Midbrain (tissue), 1 donor: ENCODE measurements at places on chromosomes 5 and 9.

DNA sequence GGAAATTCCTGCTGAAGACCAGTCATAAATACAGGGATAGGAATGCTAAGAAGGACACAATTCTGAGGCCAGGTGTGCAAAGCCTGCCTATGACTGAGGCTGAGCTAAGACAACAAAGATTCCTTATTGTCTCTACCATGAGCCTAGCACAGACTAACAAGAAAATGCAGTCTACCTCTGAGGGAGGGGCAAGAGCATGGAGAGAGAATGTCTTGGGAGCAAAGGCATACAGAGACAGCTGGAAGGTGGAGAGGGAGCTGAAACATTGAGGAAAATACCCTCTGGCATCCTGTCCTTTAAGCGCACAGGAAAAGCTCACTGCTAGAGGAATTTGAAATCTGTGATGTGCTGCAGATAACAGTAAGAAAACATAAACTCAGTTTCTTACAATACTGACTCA is 8.8 kb upstream of the C9orf40 start:
- no peak for DNase-seq

GRCh38 chr9:84818791-84819190 is 149.3 kb downstream of the NTRK2 start:
- DNase-seq: no peak

- peak; percentile 74 for DNase-seq
Measured at GRCh38 chr5:88675708-88676636, 207.0 kb downstream of the MEF2C start.

DNA sequence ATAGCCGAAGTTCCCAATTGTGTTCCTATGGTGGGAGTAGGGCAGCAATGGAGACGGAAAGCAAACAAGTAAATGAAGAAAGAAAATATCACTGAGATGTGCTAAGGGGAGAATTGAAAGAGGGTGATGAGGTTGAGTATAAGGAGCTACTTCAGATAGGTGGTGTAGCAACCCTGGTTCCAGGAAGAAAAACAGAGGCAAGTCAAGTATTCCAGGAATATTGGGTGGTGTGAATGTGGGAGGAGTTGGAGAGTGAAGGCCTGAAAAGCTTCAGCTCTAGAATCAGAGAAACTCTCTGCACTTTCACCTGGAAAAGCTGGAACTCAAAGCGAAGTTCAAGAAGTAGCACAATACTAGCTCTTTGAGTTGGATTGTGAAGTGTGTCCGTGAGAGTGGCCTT is 342.1 kb downstream of the TLE4 start:
- no peak for DNase-seq

DNA sequence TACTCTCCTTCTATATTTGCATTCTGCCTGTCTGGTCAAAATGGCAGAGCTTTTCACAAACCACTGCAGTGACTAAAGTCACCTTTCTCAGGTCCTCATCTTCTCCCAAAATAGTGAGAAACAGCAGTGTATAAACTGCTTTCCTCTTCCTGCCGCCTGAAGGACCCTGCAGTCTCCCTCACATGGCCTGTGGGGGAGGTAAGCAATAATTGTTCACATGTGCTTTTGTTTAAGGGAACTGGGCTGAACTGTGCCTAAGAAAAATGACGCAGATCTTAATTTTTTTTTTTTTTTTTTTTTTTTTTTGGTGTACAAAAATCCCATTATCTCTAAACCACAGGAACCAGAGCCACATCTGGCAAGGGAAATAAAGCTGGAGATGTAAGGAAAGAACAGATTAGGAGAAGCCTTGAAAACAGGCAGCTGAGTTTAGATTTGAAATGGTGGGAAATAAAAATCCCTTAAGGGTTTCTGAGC is 131.7 kb upstream of the VLDLR start:
- no peak for DNase-seq

DNA sequence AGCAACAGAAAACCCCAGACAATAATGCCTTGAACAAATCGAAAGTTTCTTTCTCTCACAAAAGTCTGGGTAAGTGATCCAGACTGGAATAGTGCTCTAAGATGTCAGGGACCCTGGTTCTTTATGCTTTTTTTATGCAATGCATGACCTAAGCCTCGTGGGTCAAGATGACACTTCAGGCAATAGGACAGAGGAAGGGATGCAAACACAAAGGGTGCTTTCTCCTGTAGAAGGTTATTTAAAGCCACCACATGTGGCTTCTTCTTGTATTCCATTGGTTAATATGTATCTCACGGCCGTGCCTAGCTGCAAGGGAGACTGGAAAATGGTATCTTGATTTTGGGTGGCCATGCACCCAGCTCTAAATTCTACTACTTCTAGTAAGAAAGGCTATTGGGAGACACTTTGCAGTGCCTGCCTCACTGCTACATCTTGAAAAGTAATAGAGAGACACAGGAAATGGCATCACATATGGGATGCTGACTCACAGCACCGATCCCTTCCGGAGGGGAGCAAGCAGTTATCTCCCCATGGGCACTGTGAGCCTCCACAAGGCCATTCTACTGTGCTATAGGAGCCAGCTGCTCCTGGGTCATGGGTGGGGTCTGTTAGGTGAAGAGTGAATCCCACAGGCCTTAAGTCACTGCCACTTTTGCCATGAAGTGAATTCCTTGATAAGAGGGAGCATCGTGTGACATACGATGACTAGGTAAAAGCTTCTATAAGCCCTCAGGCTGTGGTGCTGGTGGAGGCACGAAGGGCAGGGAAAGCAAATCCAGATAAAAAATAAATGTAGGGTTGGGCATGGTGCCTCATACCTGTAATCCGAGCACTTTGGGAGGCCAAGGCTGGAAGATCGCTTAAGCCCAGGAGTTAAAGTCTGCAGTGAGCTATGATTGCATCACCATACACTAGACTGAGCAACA is 32.5 kb upstream of the RAB14 start:
- no peak for DNase-seq

- peak; percentile 75 for DNase-seq
Measured at GRCh38 chr5:154179846-154180710, 10.5 kb upstream of the GALNT10 start.

DNA sequence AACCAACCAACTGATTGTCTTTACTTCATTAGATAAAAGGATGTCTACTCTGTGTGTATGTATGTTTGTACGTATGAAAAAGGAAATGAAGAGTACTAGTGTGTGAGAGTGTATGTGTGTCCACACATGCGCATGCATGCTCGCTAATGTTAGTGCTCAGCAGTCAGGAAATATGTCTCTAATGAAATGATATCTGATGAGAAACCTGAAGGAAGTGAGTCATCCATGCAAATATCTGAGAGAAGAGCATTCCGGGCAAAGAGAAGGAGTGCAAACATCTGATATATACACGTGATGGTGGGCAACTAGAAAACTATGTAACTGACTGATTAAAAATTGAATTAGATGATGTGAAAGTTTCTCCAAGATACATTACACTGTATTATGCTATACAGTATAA is 29.6 kb upstream of the UGCG start:
- no peak for DNase-seq

GRCh38 chr9:124776618-124776953 is 347 bp upstream of the OLFML2A start:
- DNase-seq: no peak

DNA sequence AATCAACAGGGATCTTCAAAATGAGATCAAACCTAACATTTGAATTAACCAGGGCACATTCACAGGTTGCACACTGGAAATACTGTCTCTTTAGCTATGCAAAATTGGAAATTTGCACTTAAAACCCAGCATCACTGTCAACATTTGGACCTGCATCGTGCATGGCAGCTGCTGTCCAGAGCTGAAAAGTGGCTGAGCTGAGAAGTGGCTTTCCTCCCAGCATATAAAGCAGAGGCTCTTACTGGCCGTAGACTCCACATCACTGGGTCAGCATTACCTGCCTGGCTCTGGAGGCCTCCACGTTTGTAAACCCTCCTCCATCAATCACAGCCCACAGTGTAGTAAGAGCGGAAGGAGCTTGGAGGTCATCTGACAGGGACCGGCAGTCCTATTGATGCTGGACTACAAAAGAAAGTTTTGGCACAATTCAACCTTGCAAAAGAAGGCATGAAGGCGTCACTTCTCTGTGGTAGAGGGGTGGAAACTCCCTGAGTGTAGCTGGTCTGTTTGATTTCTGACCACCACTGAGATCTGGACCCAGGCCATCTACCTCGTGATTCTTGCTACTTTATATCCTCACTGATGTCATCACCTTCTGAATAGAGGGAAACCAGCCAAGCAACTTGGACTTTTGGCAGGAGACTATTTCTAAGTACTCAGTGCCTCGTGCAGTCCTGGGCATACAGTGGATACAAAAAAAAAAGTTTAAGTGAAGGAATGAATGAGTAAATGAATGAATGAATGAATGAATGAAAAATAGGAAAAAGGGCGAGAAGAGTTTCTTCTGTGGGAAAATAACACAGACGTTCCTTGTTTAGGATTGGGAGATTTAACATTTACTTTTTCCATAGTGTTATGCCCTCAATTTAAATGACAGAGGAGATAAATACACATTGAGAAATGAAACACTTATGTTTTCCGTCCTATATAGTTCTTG is 14.8 kb downstream of the RASEF start:
- DNase-seq: no peak

DNA sequence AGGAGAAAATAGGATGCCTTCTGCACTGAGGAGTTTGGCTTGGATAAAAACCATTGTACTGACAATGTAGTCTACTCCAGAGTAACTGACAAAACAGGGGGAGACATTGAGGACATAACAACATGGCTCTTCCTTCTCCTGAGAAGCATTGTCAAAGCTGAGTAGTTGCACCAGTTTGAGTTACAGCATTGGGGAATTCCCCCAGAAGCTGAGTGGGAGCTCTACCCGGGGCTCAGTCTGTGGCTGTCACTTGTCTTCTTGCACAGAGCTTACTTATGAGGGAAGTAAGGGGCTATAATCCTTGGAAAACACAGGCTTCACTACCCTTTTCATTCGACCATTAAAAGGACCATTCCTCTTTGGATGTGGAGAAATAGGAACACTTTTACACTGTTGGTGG is 21.2 kb downstream of the HSPB3 start:
- no peak for DNase-seq

GRCh38 chr5:178762391-178762790 is 31.9 kb upstream of the ZNF354A start:
- DNase-seq: no peak

GRCh38 chr9:129496473-129497004 is 124.4 kb downstream of the C9orf50 start:
- peak; percentile 92 for DNase-seq

GRCh38 chr5:167412556-167412955 is 878.9 kb upstream of the WWC1 start:
- DNase-seq: no peak

- no peak for DNase-seq
Measured at GRCh38 chr5:33244441-33245150, 196.2 kb upstream of the TARS1 start.

DNA sequence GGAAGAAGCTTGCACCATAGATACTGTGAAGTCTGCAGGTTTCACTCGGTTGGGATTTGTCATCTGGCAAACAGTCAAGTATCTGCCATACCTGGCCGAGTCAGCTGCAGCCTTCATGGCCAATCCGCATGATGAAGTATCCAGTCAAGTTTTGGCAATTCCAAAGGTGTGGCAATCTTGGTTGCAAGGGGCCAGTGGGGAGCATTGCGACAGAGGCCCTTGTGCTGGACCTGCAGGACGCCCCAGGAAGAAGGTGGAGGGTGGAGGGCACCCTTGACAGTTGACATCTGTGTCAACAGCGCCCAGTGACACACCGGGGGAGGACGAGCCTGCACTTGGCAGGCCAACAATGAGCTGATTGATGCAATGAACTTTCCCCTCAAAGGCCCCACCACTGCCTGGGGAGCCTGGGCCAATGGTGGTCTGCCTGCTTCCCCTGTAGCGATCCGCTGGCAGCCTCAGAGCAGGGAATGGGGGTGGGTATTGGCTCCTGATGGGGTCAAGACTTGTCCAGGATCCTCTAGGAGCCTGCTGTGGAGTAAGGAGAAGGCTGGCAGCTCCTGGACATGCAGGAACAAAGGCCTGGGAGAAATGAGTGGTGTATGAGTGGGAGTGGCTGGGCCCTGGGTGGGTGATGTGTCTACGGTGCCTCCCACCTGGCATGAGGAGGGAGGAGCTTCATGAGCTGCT is 122.8 kb upstream of the PITX1 start:
- no peak for DNase-seq

GRCh38 chr9:71025728-71026127 is 95.7 kb downstream of the TRPM3 start:
- no peak for DNase-seq

DNA sequence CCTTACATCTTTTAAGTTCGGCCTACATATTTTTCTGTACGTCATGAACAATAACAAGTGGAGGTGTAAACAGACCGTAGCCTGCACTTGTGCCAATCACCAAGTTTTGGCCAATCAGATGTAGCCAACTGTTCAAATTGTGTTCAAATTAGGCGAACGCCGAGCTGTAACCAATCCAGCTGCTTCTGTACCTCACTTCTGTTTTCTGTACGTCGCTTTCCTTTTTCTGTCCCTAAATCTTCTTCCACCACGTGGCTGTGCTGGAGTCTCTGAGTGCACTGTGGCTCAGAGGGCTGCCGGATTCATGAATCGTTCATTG is 26.4 kb downstream of the TRIM14 start:
- no peak for DNase-seq

DNA sequence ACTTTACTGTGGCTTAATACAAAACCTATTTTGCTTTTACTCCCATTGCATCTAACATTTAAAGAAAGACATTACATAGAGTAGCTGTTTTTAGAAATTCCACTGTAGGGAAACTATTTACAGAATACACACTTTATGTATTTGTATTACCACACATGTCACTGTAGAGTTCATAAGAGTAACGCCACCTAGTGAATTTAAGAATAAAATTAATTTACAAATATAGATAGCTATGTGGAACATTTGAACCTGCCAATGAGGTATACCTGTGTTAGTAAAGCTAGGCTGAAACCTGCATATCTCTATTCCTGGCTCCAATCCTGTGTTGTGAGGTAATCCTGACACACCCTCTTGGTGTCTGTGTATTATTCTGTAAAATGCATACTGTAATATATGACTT is 234.4 kb downstream of the MAST4 start:
- DNase-seq: peak; percentile 11

GRCh38 chr5:137405393-137405792 is 93.7 kb downstream of the SPOCK1 start:
- no peak for DNase-seq

GRCh38 chr5:74918232-74918669 is 52.1 kb upstream of the FAM169A start:
- no peak for DNase-seq

DNA sequence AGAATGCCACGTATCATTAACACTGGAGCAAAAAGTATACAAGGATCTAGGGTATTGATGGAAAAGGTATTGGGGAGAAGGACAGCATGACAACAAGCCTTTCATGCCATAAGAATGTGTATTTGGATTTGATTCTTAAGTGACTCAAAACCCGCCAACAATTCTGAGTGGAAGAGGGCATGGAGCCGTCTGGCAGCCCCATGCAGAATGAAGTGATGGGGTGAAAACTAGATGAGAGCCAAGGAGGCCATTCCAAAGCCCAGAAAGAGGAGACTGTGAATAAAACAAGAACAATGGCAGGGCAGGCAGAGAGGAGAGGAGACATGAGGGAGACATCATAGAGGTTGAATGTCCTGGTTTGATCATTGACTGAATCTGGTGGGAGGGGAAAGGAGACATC is 272.3 kb upstream of the WWC1 start:
- no peak for DNase-seq

GRCh38 chr5:56167519-56167918 is 65.6 kb downstream of the ANKRD55 start:
- no peak for DNase-seq

GRCh38 chr9:89020754-89021153 is 29.5 kb downstream of the S1PR3 start:
- DNase-seq: no peak
